COLO829 (cell line): ENCODE measurements at places on chromosomes 1 and 21.

DNA sequence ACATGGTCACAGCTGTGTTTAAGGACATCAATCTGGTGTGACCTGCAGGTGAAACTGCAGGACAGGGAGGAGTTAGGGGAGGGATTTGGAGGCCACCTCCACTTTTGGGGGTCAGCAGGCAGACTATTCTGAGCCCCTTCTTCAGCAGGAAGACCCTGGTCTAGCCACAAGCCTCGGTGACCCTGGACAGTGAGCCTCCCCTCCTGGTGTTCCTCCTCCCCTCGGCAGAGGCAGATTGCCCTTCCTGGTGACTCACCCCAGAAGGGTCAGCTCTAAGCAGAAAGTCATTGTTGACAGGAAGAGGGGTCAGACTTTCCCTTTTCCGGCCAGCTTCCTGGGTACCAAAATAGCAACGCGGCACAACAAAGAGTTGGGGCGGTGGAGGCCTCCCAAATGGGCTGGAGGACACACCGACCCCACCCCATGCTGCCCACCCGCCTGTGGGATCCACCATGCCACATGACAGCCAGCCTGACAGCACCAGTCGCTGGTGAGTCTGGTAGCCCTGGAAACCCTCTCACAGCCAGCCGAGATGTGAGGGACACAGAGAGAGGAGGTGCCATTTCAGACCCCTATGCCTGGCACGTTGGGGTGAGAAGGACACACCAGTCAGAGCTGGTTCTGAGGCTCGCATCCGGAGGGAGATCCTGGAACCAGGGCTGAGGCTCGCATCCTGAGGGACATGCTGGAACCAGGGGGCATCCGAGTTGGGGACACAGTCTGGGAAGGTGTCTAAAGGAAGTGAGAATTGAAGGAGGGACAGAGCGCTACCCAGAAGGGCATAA is 14.7 kb upstream of the CSF1 start:
- peak; percentile 60 for DNase-seq

DNA sequence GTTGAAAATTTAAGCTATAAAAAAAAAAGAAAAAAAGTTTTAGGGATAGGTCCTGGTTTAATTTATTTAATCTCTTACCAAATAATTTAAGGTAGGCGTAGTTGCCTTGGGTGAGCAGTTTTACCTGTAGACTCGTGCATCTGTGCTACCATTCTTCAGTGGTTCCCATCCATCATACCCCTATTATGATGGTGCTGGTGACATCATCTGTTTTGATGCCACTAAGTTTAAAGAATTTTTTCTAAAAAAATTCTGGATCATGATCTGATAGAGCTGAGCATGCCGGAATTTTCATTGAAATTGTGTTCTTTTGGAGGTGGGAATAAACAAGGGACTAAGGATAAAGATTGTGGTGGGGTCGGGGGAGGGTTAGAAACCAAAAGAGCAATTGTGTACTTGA is 15.7 kb downstream of the LAMC1 start:
- DNase-seq, result no peak

DNA sequence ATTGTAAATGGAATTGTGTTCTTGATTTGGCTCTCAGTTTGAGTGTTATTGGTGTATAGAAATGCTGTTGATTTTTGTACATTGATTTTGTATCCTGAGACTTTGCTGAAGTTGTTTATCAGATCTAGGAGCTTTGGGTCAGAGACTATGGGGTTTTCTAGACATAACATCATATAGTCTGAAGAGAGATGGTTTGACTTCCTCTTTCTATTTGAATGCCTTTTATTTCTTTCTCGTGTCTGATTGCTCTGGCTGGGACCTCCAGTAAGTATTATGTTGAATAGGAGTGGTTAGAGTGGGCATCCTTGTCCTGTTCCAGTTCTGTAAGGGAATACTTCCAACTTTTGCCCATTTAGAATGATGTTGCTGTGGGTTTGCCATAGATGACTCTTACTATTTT is 39.1 kb upstream of the ANGPTL1 start:
- no peak for DNase-seq

- DNase-seq, result no peak
These were observed 11.5 kb downstream of the RRAGC start for GRCh38 chr1:38848071-38848470.

DNA sequence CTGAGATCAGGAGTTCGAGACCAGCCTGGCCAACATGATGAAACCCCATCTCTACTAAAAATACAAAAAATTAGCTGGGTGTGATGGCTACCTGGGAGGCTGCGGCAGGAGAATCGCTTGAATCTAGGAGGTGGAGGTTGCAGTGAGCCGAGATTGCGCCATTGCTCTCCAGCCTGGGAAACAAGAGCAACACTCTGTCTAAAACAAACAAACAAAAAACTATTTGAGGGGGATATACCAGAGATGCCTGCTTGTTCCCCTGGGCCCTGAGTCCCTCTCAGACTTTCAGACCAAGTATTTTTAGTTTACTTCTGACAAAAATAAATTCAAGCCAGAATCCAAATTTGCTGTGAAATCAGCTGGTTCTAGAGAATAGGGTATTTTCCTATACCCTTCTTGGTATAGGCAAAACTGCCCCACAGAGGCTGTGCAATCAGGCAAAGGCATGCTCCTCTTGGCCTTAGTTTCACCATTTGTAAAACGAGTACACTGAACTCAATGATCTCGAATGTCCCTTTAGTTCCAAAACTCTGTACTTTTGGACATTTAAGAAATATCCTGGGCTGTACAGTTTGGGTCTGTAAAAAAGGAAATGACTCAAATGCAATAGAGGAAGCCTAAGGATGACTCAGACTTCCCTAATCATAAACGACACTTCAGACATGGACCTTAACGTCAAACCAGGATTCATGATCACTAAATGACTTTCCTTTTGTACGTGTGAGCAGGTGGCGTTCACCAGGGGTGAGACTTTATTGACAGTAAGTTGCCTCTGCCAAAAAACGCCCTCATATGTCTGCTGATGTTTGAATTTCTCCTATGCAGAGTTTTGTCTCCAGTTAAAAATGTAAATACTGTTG is 16.1 kb downstream of the ENSA start:
- DNase-seq, result peak; percentile 87

GRCh38 chr1:5933050-5933449 is 59.2 kb downstream of the NPHP4 start:
- DNase-seq, result no peak

DNA sequence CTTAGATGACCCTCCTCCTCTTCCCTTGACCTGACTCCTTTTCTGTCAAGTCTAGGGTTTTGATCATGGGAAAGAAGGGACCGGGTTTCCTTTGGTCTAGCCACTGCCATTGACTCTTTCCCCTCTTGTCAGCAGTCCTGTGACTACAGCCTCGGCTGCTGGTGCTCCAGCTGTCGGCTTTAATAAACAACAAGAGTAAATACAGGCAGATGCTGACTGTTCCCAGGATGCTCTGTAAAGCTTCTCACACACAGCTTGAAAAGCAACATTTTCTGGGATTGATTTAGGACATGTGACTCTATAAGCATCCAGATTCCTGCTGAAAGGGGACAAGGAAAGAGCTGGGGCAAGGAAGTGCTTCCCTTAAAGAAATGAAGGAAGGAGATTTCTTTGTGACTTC is 53.5 kb upstream of the CTTNBP2NL start:
- no peak for DNase-seq

DNA sequence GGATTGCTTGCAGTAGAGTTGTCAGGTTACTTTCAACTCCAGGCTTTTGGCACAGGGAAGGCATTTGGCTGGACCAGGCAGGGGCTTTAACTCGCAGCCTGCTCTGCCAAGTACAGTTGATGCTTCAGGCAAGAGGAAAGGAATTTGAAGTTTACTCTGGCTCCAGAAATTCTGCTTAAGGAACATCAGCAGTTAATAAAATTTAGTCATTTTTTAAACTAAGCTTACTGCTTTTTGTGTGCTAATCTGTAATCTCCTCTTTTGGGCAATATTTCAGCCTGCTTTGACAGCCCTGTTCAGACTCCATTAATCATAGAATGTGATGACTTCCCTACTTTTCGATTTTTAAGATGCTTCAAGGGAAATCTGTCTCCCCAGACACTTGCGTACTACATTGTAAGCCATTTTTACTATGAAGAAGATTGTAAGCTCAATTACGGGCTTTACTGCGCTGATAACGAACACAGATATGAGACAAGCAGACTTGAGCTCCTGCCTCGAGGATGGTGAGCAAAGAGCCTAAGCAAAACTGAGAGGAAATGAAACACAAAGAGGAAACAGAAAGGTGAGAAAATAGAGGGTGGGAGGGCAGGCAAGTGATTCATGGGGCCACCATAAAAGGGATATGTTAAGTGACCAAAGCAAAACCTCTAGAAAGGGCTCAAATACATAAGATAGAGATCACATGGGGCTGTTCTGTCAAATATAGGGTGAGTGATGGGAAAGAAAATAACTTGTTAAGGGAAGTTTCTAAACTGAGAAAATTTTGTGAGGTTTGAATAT is 76.6 kb upstream of the VAV3 start:
- DNase-seq, result no peak

GRCh38 chr1:90964444-90965035 is 57.3 kb downstream of the ZNF644 start:
- no peak for DNase-seq

DNA sequence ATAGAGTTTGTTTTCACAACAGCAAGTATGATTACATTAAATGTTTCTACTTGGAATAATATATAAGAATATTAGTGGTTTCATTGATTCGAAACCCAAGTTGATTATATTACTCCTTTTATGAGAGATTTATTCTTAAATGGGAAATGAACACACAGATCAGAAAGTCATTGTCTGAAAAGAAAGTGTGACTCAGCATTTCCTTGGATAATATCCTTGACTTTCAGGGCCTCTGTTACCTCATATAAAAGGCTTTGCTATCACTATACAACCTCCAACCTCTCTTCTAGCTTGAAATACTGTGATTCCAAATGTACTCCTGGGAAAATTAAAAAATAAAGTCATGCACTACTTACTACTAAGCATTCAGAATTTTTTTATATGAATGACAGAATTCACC is 295.3 kb upstream of the LYPLAL1 start:
- DNase-seq, result peak; percentile 44

DNA sequence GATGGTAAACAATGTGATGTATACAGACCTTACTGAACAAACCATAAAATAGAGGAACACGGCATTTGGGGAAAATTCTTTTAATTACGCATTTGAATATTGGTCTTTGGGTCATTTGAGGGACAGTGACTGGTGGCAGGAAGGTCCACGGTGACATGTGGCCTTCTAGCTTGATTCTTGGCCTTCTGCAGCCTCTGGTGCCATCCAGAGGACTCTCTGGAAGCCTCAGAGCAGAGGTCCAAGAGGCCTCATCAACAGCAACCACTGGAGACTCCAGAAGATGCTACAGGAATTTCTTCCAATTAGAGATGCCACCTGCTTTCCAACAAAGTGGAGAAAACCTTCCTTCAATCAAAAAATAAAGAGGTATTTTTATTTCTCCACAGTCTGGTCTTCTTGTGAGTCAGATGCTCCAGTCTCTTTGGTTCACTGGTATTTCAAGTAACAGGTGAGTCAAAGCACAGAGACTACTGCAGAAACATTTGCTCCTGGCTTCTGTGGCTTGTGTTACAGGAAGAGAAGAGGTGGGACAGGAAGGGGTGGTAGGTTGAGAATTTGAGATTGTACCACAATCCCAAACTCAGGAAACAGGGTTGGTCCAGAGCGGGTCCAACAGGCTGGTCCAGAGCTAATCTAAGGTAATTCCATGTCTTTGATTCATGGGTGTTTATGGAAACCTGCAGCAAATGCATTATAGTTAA is 2.7 kb upstream of the F5 start:
- DNase-seq, result no peak

DNA sequence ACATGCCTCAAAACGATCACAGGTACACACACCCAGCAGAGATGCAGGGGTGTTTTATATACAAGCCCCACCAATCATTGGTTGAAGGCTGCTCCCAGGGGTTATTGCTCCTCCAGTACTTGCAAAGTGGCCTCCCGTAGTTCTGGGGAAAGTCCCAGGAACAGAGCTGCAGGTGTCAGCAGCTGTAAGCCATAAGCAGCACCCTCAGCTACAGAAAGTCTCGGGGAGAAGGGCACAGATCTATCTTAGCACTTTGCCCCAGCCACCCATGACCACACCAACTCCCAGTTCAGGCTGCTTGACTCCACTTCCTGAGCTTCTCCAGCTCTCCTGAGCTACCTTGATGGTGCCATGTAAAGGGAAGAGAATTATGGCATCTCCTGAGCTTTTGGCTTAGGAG is 222.7 kb upstream of the GJB5 start:
- no peak for DNase-seq

- DNase-seq, result no peak
These were observed 20.8 kb upstream of the EPB41 start for GRCh38 chr1:28893403-28894102.

GRCh38 chr1:31666263-31666963 is 21.7 kb upstream of the PEF1 start:
- DNase-seq, result no peak

GRCh38 chr1:163528710-163529348 is 207.1 kb downstream of the NUF2 start:
- DNase-seq, result no peak

DNA sequence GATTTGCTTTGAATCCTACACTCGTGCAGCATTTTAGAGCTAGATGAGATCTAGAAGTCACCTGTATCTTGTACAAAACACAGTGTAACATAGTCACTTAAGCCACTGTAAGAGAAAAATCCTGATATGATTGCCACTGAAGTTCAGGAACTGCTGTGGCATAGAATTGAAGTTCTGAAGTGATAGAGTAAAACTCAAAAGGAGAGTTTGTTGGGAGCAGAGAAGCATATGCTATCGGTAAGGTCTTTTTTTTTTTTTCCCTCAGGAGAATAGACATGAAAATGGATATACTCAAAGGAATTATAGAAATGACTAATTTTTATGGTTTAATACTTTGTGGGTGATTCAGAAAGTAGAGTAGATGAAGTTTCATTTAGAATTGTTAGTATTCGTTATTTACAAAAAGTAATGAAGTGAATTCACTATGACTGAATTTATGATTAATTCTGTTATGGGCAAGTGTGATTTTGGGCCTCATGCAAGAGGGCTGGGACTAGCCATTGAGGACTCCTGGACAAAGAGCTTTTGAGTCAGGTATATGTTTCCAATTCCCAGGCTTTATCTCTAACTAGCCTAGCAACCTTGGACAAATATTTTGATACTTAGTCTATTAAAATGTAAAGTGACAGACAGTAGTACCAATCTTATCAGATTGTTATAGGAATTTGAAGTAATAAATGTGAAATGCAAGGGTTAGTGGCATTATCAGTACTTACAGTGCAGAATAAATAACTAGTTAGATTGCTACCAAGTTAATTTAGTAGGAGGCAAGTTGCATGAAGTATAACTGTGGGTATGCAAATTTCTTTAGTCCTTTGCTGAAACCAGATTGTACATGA is 3.1 kb downstream of the KCTD3 start:
- no peak for DNase-seq
